Gastroesophageal sphincter (tissue), 4 donors: ENCODE measurements at places on chromosomes 2 and 18. TPM values are rescaled to one million over a fixed set of nuclear protein-coding genes. Genes with fewer than 3 reads are reported as not detected.

FRZB gene
- 10.8 TPM for total RNA-seq

STK25 gene
- total RNA-seq = 180 TPM

ATG16L1 gene
- 40.9 TPM for total RNA-seq

IKZF2 gene
- 11.6 TPM for total RNA-seq

INHA gene
- 1.8 TPM for total RNA-seq

TTC39C gene
- 37.7 TPM for total RNA-seq

DNA sequence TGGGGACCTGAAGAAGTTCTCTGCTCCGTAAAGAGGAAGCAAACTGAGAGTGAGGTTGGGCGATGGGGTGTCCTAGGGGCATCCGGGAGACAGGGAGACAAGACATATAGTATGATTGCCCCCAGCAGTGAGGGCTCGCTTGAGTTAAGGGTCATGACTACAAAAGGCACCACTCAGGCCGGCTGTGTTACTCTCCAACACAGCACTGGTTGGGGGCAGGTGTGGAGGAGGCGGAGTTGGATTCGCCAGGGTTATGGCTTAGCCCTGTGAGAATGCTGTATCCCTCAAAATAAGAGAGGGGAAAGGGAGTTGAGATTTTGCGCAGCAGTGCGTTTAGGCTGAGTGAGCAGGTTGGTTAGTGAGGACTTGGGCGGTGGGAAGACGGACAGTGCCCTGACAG, 12.0 kb downstream of the DYSF start:
- no peak for ATAC-seq

DNA sequence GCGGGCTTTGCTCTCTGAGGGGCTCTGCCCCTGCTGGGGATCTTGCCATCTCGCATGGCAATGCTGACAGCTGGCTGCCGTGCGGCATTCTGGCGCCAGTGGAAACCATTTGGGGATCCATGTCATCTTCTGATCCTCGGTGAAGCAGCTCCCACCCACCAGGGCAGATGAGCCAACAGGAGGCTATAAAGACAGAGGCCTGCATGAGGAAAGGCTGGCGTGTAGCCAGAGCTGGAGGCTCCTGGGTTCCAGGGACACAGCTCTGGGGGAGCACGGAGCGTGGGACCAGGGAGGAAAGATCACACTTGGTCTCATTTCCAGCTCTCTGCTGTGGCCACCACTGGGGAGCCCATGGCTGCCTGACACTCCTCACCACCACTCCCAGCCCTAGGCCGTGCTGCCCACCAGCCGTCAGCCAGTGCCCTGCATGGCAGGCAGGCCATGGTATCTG, 145.8 kb downstream of the ZFP36L2 start:
- ATAC-seq = no peak

- ATAC-seq = no peak
These were observed 35.4 kb upstream of the SKOR2 start for GRCh38 chr18:47286776-47287410.

- ATAC-seq = peak; percentile 44
These were observed 210.1 kb upstream of the RND3 start for GRCh38 chr2:150697596-150697995.

GRCh38 chr18:457140-457519, 43.4 kb downstream of the COLEC12 start:
- peak; percentile 79 for ATAC-seq

- ATAC-seq = peak; percentile 39
These were observed 239.5 kb upstream of the REV1 start for GRCh38 chr2:99729104-99730025.

GRCh38 chr2:53701221-53701620, 66.4 kb upstream of the CHAC2 start:
- no peak for ATAC-seq

DNA sequence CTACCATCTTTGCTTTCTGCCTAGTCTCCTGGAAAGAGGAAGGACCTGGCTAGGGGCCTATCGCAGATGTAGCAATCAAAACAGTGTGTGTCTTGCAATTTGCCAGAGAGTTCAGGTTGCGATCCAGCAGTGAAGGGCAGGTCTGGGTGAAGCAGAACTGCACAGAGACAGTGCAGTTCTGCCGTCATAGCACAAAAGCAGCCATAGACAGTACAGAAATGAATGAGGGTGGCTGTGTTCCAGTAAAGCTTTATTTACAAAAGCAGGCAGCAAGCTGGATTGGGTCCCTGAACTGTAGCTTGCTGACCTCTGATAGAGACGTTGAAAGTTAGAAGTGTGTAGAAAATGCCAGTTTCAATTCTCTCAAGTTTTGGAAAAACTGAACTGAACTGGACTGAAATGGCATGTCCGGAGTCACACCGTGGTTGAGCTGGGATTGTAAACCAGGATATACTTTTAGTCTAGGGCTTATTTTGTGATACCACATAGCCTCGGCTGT, 186.8 kb downstream of the LTBP1 start:
- peak; percentile 55 for ATAC-seq

DNA sequence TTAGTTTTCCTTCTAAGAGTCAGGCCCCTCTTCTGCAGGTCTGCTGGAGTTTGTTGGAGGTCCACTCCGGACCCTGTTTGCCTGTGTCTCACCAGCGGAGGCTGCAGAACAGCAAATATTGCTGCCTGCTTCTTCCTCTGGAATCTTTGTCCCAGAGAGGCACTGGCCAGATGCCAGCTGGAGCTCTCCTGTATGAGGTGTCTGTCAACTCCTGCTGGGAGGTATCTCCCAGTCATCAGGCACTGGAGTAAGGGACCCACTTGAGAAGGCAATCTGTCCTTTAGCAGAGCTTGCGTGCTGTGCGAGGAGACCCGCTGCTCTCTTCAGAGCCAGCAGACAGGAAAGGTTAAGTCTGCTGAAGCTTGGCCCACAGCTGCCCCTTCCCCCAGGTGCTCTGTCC, 4.8 kb downstream of the REG1B start:
- ATAC-seq = no peak

DNA sequence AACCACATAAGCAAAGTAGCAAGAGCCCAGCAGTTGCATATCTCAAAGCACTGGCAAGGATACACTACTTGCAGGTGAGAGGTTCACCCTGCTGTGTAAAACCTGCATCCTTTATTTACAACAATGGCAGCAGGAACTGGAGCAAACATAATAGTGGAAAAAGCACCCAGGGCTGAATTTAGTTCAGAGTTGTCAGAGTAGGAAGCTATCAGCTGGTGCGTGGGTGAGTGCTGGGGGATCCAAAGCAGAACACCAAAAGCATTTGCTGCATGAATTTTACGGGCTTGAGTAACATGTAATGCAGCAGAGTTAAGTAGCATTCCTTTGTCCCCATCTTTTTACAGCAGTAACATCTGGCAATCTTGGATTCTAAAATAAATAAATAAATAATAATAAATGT, 73.5 kb upstream of the SRD5A2 start:
- ATAC-seq = no peak

DNA sequence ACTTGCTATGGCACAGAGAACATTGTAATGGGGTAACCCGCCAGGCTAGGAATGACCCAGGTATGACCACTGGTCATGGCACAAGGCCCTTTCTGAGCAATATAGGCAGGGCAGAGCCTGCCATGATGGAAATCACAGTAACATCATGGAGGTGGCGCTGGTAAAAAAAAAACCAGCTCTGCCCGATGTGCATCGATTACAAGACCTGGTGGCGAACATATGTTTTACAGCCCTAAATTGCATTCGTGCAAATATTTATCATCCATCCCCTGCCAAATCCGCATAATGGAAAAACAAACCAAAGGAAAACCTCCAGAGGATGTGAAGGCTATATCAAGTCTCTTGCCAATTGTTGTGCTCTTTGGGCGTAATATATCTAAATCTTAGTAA, 60.6 kb downstream of the SEMA4F start:
- no peak for ATAC-seq

- ATAC-seq = no peak
These were observed 12.2 kb downstream of the FHOD3 start for GRCh38 chr18:36309436-36310391.

DNA sequence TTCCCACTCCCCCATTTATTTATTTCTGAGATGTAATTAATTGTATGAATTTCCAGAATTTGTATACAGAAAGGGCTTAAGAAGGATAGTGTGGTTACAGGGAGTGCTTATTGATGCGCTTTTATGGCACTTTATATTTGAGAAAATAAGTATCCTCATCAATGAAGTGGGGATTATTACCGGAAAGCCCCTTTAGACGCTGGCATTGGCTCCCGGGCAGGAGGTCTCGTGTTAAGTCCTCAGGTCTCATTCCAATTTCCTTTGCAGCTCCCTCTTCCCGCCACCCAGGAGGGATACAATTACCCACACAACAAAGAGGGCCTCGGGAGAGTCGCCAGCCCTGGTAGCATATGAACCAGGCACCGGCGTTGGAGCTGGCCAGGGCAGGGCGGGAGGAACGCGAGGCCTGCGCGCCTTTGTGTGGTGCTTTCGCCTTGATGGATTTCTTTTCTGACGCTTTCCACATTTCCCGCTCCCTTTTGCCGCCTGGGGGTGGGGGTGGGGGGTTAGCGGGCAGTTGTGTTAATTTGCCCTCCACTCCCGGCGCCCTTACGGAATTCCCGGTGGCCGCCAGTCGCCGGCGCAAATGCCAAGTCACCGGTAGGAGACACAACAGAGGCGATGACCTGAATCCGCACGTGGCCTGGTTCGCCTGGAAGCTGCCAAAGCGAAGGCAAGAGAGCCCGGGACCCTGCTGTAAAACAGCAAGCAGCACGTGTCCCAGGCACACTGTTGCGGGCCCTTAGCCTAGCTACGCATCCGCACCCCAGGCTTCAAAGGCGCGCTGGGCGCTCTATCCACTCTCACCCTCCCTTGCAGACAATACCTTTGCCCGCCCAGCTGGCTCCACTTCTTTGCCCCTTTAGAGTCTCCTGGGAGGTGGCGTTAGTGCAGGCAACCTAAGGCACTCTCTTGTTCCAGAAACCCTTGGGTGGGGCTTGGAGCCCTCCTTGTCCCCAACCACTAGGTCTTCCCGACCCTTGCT, 3.3 kb downstream of the GAD1 start:
- ATAC-seq = no peak

- ATAC-seq = no peak
These were observed 359.4 kb upstream of the CWC22 start for GRCh38 chr2:180366481-180366880.

GRCh38 chr2:29664578-29664977, 256.8 kb downstream of the ALK start:
- no peak for ATAC-seq

GRCh38 chr2:172253190-172254052, 150.7 kb upstream of the DLX2 start:
- ATAC-seq = peak; percentile 52

GRCh38 chr2:22513563-22513962, 871.4 kb upstream of the KLHL29 start:
- ATAC-seq = no peak

GRCh38 chr18:57627488-57627887, 5.9 kb upstream of the NARS1 start:
- no peak for ATAC-seq

DNA sequence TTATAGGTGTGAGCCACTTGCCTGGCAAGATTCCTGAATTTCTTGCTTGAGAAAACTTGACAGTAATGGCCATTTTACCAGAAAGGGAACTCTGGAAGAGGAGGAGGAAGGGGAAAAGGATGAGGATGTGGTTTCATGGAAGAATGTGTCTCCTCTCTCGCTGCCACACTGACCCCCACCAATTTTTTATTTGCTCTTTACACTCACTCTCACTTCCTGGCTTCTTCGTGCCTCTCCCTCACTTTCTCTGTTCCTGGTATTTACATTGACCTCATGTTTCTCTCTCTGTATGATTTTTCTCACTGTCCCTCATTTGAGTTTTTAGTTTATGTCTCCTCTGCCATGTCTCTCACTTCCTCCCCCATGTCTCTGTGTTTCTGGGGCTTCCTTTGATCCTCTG, 134.5 kb upstream of the CAB39 start:
- no peak for ATAC-seq

- no peak for ATAC-seq
These were observed 47.4 kb downstream of the IMPA2 start for GRCh38 chr18:12028674-12029073.

- ATAC-seq = no peak
These were observed 26.6 kb downstream of the BIN1 start for GRCh38 chr2:127080226-127080937.
